ENCODE measurements at places on chromosomes 4 and X.

GRCh38 chr4:34183926-34184325 is 2060.4 kb downstream of the ARAP2 start:
- DNase-seq, result peak; percentile 66

DNA sequence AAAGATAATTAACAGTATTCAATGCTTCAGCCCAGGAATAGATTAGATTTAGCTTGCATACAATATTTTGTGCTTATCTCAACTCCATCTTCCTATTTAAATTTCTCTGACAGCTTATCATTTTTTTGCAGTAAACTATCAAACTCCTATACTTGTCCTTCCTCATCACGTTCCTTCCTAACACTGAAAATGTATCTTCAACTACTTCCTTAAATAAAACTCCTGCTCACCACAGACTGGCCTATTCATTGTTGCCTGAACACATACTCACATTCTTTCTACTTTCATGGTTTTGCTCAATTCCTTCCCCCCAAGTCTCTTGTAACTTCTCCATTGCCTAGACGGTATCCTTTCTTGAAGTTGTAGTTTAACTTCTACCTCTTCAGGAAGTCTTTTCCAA is 28.5 kb upstream of the PTPN13 start:
- no peak for DNase-seq

- no peak for DNase-seq
Measured at GRCh38 chr4:62601737-62602136, 1401.6 kb downstream of the ADGRL3 start.

GRCh38 chr4:138259271-138259670 is 17.1 kb upstream of the SLC7A11 start:
- no peak for DNase-seq

Data from kidney tubule cell (primary cell).